H7 (cell line): ENCODE measurements at places on chromosomes 7 and 10. TPM values are rescaled to one million over a fixed set of nuclear protein-coding genes. Genes with fewer than 3 reads are reported as not detected.

The ZNF804B gene
- total RNA-seq, result not detected in 2 replicates

DNA sequence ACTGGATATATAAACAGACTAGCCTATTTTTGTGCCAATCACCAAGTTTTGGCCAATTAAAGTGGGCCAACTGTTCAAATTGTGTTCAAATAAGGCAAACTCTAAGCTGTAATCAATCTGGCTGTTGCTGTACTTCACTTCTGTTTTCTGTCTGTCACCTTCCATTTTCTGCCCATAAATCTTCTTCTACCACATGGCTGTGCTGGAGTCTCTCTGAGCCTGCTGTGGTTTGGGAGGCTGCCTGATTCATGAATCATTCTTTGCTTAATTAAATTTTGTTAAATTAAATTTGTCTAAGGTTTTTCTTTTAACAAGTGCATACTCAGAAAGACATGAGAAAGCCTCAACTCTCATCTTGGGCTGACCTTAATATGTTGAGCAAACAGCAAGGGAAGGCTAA lies 172.6 kb upstream of the VIPR2 start:
- no peak for DNase-seq

- no peak for DNase-seq
Measured at GRCh38 chr7:119640326-119640725, 632.6 kb upstream of the KCND2 start.

GRCh38 chr10:50417886-50418830 lies 166.8 kb upstream of the ASAH2 start:
- peak; percentile 80 for DNase-seq

DNA sequence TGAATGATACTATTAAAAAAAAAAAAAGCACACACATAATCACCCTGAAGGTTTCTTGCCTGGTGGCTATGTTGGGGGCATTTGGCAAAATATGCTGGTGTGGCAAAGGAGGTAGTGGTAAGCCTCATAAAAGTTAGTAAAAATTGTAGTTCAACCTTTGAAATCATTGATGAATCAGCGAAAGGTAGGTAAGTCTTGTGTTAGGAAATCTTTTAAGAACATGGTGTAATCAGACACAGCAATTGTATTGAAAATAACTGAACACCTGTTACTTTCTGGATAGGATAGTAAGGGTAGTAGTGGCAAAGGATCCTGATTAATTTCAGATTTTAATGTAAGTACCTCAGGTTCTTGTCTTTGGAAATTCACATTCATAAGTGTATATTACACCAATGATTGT lies 40.9 kb downstream of the CALML5 start:
- no peak for DNase-seq

- no peak for DNase-seq
Measured at GRCh38 chr10:122856902-122857301, 11.2 kb upstream of the CUZD1 start.
